Glutamatergic neuron (in vitro differentiated cells): ENCODE measurements at places on chromosomes 12 and 14. TPM values are rescaled to one million over a fixed set of nuclear protein-coding genes. Genes with fewer than 3 reads are reported as not detected.
A peak's percentile ranks its signal among the peaks of the same experiment; 100 is the strongest.

HOXC10 gene
- not detected for total RNA-seq

GRCh38 chr12:53482626-53483168 is 16.6 kb downstream of the MAP3K12 start:
- H3K4me3 ChIP-seq, result no peak overlapping the region
- no peaks in the 10 kb centered on the region for H3K4me1 ChIP-seq
- peaks cover 7% of the 10 kb centered on the region for H3K27me3 ChIP-seq

MMP14 gene
- total RNA-seq, result 162 TPM

OTUB2 gene
- 5.5 TPM for total RNA-seq

DNA sequence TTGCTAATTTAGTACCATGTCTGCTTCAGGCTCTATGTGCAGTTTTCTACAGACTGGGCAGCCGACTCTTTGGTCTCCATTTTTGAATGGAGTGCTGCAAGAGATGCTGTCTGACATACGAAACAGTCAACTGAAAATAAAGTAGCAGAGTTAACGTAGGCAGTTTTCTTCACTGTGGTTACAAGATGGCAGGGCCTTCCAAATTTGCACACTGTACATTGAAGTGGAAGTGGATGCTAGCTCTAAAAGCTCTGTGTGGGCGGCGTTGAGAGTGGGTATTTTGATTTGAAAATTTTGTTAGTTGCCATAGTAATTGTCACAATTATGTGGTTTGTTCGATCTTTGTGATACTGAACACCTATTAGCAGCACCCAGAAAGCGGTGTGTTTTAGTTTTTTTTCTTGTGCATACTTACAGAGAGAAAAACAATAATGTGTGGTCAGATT is 154.9 kb upstream of the ATP2B1 start:
- H3K27me3 ChIP-seq, result no peaks in the 10 kb centered on the region
- peaks cover 15% of the 10 kb centered on the region for H3K4me1 ChIP-seq
- peak overlapping the region; percentile 31 for H3K27ac ChIP-seq
- H3K4me3 ChIP-seq, result no peak overlapping the region

KRT71 gene
- total RNA-seq, result not detected

EFS gene
- total RNA-seq, result 90.4 TPM

NEMF gene
- total RNA-seq, result 78.8 TPM

- H3K4me3 ChIP-seq, result no peak overlapping the region
- H3K27ac ChIP-seq, result no peak overlapping the region
- no peak for DNase-seq
Measured at GRCh38 chr12:76049575-76050251, 18.1 kb upstream of the PHLDA1 start.

DNA sequence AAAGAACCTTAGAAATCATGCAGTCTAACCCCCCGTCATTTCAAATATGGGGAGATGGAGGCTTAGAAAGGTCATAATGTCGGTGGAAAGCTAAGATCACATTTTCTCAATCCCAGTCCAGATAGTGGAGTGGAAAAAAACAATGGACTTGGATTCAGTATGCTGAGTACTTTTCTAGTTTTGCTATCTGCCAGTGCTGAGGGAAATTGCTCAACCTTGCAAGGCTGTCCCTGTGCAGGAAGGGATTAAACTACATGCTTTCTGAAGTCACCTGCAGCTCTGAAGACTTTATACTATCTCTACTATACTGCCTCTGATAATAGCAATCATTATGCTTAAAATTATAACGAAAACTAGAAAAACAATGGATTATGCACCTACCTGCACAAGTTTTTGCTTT is 272.8 kb downstream of the LRIG3 start:
- H3K27ac ChIP-seq, result no peak overlapping the region
- peaks cover 4% of the 10 kb centered on the region for H3K36me3 ChIP-seq
- peaks cover 5% of the 10 kb centered on the region for H3K4me1 ChIP-seq
- no peaks in the 10 kb centered on the region for H3K27me3 ChIP-seq
- no peak overlapping the region for H3K4me3 ChIP-seq

DNA sequence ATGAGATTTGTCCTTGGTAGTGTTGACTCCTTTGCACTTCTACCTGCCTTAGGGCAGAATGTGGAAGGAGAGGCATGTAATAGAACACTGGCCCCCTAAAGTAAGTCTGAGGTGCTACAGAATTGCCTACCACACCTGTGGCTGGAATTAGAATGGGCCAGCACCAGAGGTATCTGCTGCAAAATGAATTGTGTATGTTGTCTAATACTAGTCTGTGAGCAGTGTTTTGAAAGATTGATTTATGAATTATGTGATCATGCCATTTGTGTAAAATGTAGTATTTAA is 5.7 kb upstream of the STYX start:
- no peaks in the 10 kb centered on the region for H3K27me3 ChIP-seq
- no peak overlapping the region for H3K27ac ChIP-seq
- no peaks in the 10 kb centered on the region for H3K36me3 ChIP-seq
- H3K4me3 ChIP-seq, result no peak overlapping the region
- DNase-seq, result no peak
